ENCODE measurements at places on chromosomes 7 and 10.

DNA sequence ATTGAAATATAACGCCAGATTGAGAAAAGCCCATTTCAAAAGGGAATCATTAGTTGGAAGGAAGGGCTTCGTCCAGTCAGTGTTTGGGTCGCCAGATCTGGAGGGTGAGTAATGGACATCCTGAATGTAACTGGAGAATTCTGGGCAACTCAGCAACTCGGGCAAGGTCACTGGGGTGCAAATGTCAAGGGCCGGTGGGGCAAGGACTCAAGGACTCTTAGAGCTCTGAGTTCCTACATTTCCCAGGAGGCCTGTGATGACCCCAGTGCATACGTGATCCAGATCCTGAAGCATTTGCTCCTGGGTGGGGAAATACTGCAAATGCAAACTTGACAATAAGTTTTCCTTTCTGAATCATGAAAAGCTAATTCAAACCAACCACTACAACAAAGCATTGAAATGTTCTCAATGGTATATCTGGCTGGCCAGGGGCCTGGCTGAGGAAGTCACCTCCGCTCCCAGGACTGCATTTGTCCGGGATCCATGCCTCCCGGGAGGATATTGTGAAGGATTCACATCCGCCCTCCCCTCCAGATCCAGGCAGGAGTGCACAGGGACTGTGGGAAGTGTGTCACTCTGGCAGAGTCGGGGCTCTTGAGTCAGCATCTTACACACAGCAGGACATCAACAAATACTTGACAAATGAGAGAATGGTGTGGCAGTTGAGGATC is 164.0 kb downstream of the FANK1 start:
- DNase-seq, result no peak

GRCh38 chr10:130403153-130404075 is 267.2 kb downstream of the GLRX3 start:
- no peak for DNase-seq

DNA sequence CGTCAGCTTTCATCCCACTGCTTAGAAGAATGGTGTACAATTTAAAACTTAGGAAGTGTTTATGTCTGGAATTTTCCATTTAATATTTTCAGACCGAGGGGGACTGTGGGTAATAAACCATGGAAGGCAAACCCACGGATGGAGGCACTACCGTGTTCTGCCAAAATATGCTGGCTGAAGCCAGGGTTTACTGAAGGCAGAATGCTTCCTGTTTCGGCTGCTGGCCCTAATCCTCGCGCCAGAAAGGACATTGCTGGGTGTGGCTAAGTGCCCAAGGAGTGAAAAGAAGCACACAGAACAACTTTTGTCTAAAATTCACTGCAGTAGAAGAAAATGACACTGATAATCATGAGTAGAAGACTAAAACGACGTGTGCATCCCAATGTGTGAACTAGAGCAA is 32.3 kb downstream of the PITRM1 start:
- no peak for DNase-seq

DNA sequence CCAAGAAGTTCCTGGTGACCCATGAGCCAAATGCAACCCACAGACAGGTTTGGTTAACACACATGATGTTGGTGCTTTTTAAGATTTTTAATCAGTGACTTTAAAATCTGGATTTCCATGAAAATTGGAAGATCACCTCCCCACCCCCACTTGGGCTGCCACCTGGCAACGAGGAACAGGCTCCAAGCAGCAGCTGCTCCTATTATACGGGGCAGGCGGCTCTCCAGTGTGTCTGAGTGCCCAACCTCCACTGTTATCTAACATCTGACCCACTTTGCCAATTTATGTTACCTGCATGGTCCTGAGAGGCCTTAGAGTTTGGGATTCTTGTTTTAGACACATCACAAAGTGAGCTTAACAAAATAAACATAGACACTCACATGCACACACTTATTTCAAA is 56.4 kb downstream of the SGMS1 start:
- peak; percentile 14 for DNase-seq

- no peak for DNase-seq
Observed at GRCh38 chr7:99112097-99112496, 31.8 kb downstream of the SMURF1 start.

DNA sequence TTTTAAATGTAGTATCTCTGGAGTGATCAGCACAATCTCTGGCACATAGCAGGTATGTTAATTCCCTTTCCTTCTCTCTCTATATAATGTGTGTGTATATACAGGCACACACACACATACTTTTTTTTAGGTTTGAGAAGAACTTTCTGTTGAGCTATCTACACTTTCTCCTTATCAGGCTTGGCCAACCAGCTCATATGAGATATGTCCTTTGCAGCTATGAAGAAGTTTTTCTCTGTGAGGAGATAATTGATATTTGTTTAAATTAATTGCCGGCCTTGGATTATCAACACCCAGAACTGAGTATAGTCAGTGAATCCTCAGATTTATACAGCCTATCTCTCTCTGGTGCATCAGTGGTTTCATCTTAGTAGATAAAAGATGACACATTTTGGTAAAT is 2.3 kb upstream of the MCU start:
- DNase-seq, result no peak

GRCh38 chr10:120477021-120477742 is 20.2 kb downstream of the PLPP4 start:
- no peak for DNase-seq

DNA sequence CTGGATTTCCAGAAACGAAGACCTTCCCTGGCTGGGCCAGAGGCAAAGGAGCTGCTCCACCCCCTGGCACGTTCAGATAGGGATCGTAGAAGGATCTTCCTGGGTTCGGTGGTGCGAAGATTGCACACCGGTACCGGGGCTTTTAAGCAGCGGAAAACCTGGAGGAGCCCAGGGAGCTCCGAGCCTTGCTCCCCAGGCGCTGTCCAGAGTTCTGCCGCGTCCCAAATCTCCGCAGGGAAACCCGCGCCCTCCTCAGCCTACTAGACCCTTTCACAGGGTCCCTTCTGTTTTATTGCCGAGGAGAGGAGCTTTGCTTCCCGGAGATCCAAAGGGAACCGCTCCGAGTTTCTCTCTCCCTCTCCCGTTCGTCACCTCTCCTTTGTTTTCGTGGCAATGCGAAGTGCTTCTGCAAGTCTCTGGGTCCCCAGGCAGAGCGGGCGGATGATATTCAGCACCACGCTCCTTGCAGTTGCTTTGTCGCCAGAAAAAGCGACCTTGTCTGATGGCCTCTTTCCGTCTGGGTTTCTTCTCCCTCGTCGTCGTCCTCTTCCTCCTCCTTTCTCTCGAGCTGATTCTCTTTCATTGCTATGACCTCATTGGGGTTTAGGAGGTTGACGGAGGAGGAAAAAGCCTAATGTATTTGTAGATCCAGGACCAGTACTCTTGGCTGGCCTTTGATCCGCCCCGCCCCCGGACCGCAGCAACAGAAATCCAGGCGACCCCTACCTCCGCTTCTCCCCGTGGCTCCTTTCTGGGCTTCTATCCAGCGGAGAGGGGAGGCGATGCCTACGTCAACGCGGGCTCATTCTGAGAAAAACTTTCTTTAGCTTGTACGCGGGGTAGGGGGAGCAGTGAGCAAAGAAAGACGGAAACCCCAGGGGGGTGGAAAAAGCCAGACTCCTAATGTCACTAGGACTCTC is at the start of gene TMEM196:
Gene TMEM196 (minus strand): TSS at position 777 of the 920 bp plus-strand sequence. CDS start 921 bp downstream, outside the sequence.
- DNase-seq, result no peak

GRCh38 chr7:27141137-27141922 is 2.2 kb downstream of the HOXA5 start:
- no peak for DNase-seq

DNA sequence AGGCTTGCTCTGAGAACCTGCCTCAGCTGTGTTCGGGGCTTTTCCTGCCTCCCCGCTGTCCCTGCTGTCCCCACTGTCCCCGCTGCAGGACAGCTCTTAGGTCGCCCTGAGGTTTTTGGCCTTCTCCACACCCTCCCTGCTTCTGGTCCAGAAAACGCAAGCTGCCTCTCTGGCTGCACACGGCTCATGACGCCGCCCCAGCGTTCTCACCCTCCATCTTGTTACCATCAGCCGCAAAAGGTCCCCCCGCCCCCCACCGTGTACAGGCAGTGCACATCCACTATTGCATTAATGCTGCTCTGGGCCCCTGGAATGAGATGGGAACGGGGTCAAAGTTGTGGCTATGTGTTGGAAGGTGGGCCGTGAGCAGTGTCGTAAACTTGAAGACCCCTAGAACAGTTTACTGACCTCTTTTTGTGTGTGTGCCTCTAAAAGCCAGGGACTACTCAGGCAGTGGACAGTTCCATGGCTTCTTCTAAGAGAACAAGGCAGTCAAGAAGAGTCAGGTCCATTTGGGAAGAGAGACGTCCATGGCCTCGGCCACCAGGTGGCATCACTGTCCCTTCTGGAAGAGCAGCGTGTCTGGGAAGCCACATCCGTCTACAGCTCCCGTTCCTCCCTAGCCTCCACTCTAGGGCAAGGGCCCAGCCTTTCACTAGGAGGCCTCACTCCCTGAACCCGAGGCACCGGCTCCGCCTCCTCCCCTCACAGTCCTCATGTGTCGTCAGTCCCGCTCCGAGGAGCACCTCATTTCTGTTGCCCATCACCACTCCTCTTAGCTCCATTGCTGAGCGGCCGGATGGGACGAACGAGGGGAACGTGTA is 38.5 kb upstream of the MKRN1 start:
- DNase-seq, result peak; percentile 88

- peak; percentile 83 for DNase-seq
Observed at GRCh38 chr7:75688200-75689136, 50.3 kb downstream of the HIP1 start.

- DNase-seq, result peak; percentile 76
Observed at GRCh38 chr7:148983200-148984146, 44.8 kb downstream of the PDIA4 start.

GRCh38 chr7:6628045-6628444 is 9.1 kb upstream of the ZNF316 start:
- DNase-seq, result no peak

- DNase-seq, result no peak
Observed at GRCh38 chr7:23895666-23896096, 185.7 kb downstream of the STK31 start.

GRCh38 chr7:82044497-82045080 is 274.7 kb upstream of the HGF start:
- peak; percentile 17 for DNase-seq

DNA sequence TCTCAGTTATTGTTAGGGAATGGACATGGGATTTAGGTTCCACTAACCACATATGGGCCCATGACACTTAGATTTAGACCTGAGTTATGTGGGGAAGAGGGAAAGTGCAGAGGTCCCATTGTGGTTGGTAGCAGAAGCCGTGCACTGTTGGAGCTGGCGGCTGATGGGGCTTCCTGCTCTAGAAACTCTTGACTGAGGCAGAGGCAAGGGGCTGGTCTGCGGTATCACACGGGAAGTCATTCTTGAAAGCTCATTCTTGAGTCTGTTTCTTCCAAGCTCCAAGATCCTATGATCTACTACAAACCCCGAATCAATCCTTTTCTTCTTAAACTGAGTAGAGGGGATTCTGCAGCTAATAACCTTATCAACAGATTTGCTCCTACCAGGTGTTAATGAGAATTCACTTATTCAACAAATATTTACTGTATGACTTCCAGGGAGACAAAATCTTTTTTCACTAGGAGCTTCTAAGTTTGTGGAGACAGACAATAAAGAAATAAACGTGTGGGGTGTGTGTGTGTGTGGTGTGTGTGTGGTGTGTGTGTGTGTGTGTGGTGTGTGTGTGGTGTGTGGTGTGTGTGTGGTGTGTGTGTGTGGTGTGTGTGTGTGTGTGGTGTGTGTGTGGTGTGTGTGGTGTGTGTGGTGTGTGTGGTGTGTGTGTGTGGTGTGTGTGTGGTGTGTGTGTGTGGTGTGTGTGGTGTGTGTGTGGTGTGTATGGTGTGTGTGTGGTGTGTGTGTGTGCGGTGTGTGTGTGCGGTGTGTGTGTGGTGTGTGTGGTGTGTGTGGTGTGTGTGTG is 57.1 kb downstream of the AOC1 start:
- DNase-seq, result no peak

- no peak for DNase-seq
Observed at GRCh38 chr7:158902427-158902826, 46.1 kb downstream of the DYNC2I1 start.

DNA sequence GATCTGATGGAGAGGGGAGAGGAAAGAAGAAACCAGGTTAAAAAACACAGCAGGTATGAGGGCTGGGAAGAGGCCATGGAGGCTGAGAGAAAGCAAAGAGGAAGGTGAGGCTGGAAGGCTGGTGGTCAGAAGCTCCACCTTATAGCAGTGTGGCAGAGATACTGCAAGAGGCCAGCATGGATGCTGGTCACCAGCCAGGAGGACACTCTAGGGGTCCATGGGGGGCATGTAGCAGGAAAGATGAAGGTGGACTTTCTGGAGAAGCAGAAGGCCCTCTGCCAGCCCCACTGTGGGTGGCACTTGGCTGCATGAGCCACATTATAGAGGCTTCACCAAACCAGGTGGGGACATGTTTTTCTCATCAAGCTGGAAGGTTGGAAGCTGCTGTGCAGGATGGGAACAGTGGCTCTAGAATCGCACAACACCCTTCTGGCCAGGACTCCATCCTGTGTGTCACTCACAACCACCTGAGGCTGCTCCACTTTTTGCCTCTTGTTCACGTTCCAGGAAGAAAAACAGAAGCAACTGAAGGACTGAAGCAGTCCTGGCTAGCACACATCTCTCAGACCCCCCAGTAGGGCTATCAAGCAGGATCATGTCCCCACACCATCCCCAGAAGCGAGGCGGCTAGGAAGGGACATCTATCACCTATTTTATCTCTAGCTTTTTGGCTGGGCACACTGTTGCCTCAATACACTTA is 587.5 kb upstream of the MGMT start:
- DNase-seq, result no peak

- DNase-seq, result no peak
Observed at GRCh38 chr7:36887969-36888368, 163.7 kb upstream of the AOAH start.

GRCh38 chr7:80153446-80153845 is 18.8 kb downstream of the GNAI1 start:
- no peak for DNase-seq

GRCh38 chr10:78549140-78549935 is 515.7 kb downstream of the RPS24 start:
- DNase-seq, result peak; percentile 13

- DNase-seq, result no peak
Observed at GRCh38 chr7:26592011-26592410, 272.4 kb downstream of the SKAP2 start.

DNA sequence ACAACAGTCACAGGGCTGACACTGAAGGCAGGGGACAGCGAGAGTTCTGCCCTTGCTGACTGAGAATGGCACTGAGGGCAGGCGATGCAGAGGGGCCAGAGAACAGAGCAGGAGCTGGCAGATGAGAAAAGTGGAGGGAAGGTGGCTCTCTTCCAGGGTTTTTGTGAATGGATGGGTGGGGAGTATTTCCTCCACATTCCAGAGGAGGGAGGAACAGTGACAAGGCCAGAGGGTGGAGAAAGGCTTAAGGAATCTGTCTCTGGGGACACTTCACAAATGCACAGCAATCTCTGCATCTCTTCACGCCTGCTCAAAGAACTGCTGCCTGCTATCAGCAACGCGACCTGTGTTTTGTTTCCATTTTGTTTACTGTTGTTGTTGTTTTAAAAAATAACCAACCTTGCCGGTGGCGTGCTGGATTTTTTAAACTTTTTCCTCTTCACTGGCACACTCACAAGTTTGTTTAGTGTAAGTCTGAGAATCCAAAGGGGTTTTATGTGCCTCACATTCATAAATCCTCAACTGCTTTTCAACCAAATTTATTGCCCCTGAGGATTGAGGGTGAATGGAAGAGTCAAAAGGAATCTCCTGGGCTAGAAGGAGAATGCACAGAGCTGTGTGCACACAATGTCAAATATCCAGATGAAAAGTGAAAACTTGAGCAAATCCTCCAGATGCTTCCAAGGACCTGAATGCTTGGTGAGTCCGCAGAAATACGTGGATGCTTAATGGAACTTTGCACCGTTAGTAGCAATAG is 129.3 kb downstream of the GLI3 start:
- DNase-seq, result no peak

Data from NCI-H2081 treated with DMSO at 0.1 percent for 48 hours (cell line).